ENCODE measurements at places on chromosomes 1 and 21.

DNA sequence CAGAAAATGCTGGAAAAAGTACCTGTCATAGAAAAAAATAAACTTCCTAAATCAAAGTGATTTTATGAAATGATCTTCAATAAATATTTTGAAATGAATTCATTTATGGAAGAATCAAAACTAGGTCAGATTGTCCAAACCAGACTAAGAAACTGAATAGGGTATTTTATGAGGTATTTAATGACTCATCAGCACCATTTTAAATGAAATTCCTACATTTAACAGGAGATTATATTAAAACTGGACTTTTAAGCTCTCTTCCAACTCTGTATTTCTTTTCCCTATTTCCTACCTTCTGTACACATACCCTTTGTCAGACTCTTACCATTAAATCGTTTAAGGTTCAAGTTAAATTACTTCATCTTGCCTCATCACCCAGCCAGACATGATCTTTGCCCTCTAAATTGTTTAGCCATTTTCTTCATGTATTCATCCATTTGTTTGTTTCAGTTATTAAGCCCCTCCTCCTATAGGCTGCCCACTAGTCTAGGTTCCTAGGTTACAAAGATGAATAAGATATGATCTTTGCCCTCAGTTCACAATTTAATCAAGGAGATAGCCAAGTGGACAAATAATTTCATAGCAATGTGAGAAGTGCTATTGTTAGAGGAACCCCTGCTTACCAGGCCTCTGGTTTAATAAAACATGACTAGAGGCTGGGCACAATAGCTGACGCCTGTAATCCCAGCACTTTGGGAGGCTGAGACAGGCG, 25.0 kb downstream of the TATDN3 start:
- DNase-seq = no peak

DNA sequence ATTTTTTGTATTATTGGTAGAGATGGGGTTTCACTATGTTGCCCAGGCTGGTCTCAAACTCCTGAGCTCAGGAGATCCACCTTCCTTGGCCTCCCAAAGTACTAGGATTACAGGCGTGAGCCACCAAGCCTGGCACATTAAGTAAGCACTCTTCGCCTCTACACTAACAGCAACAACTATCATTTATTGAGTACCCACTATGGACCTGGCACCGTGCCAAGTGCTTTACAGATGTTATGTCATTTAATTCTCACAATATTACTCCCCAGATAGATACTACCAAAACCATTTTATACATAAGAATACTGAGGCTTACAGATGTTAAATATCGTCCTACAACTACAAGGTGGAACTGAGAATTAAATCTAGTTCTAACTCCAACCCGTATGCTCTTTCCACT, 50.1 kb downstream of the TUT4 start:
- DNase-seq = no peak

GRCh38 chr1:234437423-234438171, 41.4 kb downstream of the TARBP1 start:
- DNase-seq = no peak

DNA sequence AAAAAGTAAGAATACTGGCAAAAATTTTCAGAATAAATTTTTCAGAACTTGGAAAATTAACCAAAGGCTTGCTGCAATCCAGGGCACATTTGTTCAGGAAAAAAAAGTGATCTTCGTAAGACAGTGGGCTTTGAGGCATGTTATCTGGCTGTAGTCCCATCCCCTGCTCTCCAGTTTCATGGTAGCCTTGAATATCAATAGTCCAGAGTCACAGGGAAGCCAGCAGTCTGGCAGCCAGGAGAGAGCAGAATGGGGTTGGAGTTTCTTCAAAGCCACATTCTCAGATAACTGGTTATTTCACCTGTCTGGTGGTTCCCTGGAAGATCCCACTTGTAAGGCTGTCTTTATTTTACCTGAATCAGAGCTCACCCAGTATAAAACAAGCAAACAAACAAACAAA, 669.3 kb downstream of the MATN1 start:
- DNase-seq = no peak

Measured in ascending aorta (tissue), 2 donors.